ENCODE measurements at places on chromosomes 12 and 14. TPM values are rescaled to one million over a fixed set of nuclear protein-coding genes. Genes with fewer than 3 reads are reported as not detected.

Gene IL22
- total RNA-seq, result not detected

Gene PROX2
- total RNA-seq, result not detected

Gene SLC35F4
- total RNA-seq, result not detected

Gene TAS2R9
- total RNA-seq, result not detected

Gene IAPP
- not detected for total RNA-seq

Gene TPH2
- 0.66 TPM for total RNA-seq

Gene EPYC
- not detected for total RNA-seq

Gene CLEC9A
- total RNA-seq, result not detected

Gene DLGAP5
- 115 TPM for total RNA-seq

Gene SMOC1
- 0.68 TPM for total RNA-seq

Gene A2M
- 1.2 TPM for total RNA-seq

Gene RFLNA
- total RNA-seq, result 9.7 TPM

Gene RERG
- total RNA-seq, result not detected

Gene RAPGEF3
- total RNA-seq, result 7.4 TPM

Gene CACNA2D4
- 0.79 TPM for total RNA-seq

Gene RNASE7
- total RNA-seq, result not detected

Gene ZDHHC22
- 11.3 TPM for total RNA-seq

Gene TMEM179
- 11.4 TPM for total RNA-seq

Gene PHC1
- total RNA-seq, result 558 TPM

Gene WNT1
- not detected for total RNA-seq

Data from H9 (cell line).